Upper lobe of right lung (tissue), 1 donor: ENCODE measurements at places on chromosomes 13 and 19. TPM values are rescaled to one million over a fixed set of nuclear protein-coding genes. Genes with fewer than 3 reads are reported as not detected.

The ANKRD24 gene
- total RNA-seq = 2.3 TPM

The MAG gene
- total RNA-seq = not detected

The KLK11 gene
- 10.8 TPM for total RNA-seq

The SELENOV gene
- not detected for total RNA-seq

The IGFL1 gene
- total RNA-seq = not detected

The VSTM1 gene
- total RNA-seq = 1.1 TPM

The DIRAS1 gene
- 1.8 TPM for total RNA-seq

The KLK12 gene
- total RNA-seq = not detected

The TMEM59L gene
- 2.2 TPM for total RNA-seq

- no peak overlapping the region for H3K4me3 ChIP-seq
- H3K4me1 ChIP-seq = no peaks in the 10 kb centered on the region
- no peak overlapping the region for H3K27ac ChIP-seq
- DNase-seq = no peak
Measured at GRCh38 chr19:3958836-3959765, 11.8 kb downstream of the DAPK3 start.

- no peak overlapping the region for H3K4me3 ChIP-seq
- peaks cover 71% of the 10 kb centered on the region for H3K4me1 ChIP-seq
- DNase-seq = no peak
- peak overlapping the region; percentile 95 for H3K27ac ChIP-seq
- H3K36me3 ChIP-seq = peaks cover 2% of the 10 kb centered on the region
- H3K27me3 ChIP-seq = no peaks in the 10 kb centered on the region
Measured at GRCh38 chr19:1263188-1263587, 5.9 kb upstream of the CIRBP start.

DNA sequence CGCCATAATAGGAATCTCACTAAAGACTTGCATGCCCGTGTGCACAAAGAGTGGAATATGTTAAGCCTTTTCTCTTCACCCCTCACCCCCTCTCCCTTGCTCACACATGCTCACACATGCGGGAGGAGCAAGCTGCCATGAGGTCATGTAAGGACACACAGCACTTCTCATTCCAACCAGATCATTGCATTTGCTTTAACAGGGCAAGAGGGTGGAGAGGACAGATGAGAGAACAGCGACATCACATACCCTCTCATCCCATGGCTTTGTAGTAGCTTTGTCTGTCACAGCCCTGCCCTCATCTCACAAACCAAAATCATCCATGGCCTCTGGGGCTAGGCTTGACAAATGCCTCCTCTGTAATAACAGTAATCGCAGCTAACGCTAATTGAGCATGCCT is 145.6 kb upstream of the FRY start:
- peaks cover 15% of the 10 kb centered on the region for H3K4me1 ChIP-seq
- no peak overlapping the region for H3K4me3 ChIP-seq
- H3K27ac ChIP-seq = no peak overlapping the region
- H3K36me3 ChIP-seq = no peaks in the 10 kb centered on the region
- no peak for DNase-seq

GRCh38 chr19:44570984-44571684 is 41.7 kb upstream of the CEACAM20 start:
- no peaks in the 10 kb centered on the region for H3K4me1 ChIP-seq
- no peak overlapping the region for H3K4me3 ChIP-seq
- peaks cover 8% of the 10 kb centered on the region for H3K27me3 ChIP-seq
- H3K36me3 ChIP-seq = no peaks in the 10 kb centered on the region
- H3K27ac ChIP-seq = no peak overlapping the region
- no peak for DNase-seq

GRCh38 chr19:29247471-29247870 is 34.5 kb upstream of the UQCRFS1 start:
- DNase-seq = no peak
- no peaks in the 10 kb centered on the region for H3K4me1 ChIP-seq
- no peak overlapping the region for H3K27ac ChIP-seq
- H3K4me3 ChIP-seq = no peak overlapping the region

DNA sequence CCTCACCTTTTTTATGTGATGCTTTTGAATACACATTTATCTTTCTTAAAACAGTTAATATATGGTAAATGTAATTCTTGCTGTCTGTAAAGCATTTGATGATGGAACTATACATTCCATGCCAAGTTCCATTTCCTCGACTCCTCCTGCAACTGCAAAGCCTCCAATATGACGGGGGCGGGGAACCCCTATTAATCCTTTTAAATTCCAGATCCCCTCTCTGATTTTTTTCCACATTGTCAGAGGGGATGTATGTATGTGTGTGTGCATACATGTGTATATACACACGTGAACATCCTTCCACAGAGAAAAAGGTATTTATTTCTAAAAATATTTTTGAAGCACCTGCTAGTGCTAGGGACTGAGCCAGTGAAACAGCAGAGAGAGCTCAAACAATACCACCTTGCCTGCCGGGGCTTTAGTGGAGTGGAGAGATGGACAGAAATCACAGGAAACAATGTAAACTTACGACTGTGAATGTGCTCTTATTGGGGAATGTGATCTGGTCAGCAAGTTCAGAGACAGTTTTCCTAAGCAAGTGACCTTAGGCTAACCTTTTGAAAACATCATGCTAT is 25.3 kb upstream of the MAB21L1 start:
- H3K4me1 ChIP-seq = no peaks in the 10 kb centered on the region
- no peak overlapping the region for H3K4me3 ChIP-seq
- H3K27ac ChIP-seq = no peak overlapping the region
- no peaks in the 10 kb centered on the region for H3K36me3 ChIP-seq
- no peaks in the 10 kb centered on the region for H3K27me3 ChIP-seq

DNA sequence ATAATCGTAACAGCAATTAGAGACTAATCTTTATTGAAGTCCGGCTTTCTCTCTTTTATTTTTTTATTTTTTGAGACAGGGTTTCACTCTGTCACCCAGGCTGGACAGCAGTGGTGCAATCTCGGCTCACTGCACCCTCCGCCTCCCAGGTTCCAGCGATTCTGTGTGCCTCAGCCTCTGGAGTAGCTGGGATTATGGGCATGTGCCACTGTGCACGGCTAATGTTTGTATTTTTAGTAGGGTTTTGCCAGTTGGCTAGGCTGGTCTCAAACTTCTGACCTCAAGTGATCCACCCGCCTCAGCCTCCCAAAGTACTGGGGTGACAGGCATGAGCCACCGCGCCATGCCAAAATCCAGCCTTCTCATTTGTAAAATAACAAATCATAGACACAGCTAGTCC is 3.7 kb downstream of the APOC2 start:
- no peak for DNase-seq
- peaks cover 12% of the 10 kb centered on the region for H3K36me3 ChIP-seq
- H3K4me1 ChIP-seq = peaks cover 7% of the 10 kb centered on the region
- H3K4me3 ChIP-seq = no peak overlapping the region
- H3K27me3 ChIP-seq = no peaks in the 10 kb centered on the region
- no peak overlapping the region for H3K27ac ChIP-seq

DNA sequence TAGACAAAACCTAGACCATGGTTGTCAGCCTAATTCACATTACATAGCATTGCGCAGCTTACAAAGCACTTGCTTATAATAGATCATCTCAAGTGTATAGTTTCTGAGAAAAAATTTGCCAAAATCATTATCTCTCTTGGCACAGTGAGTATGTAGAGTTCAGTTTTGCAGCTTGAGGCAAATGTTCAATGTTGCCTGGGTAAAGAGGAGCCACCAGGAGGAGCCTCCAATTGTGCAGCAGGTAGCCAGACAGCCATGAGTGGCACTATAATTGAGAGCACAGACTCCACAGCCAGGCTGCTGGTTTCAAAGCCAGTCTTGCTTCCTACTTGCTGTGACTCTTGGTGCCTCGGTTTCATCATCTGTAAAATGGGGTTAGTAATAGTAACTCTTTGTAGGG is 24.0 kb upstream of the OLFM4 start:
- H3K36me3 ChIP-seq = no peaks in the 10 kb centered on the region
- H3K4me1 ChIP-seq = no peaks in the 10 kb centered on the region
- H3K4me3 ChIP-seq = no peak overlapping the region
- peaks cover 5% of the 10 kb centered on the region for H3K27me3 ChIP-seq
- H3K27ac ChIP-seq = no peak overlapping the region

DNA sequence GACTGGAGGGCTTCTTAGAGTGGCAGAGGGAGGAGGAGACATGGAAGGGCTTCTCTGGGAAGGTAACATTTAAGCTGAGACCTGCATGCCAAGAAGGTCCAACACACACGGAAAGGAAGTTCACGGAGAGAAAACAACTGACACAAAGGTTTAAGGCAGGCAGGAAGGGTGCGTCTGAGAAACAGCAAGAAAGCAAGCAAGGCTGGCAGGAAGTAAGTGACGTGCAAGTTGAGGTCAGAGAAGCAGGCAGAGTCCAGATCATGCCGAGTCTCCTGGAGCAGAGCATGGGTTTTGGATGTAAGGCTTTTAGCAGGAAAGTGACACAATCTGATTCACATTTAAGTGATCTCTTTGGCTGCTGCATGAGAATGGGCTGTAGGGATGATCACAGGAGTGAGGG is 60.5 kb downstream of the ATP7B start:
- no peaks in the 10 kb centered on the region for H3K4me1 ChIP-seq
- H3K27me3 ChIP-seq = no peaks in the 10 kb centered on the region
- DNase-seq = no peak
- H3K36me3 ChIP-seq = no peaks in the 10 kb centered on the region
- H3K27ac ChIP-seq = no peak overlapping the region

DNA sequence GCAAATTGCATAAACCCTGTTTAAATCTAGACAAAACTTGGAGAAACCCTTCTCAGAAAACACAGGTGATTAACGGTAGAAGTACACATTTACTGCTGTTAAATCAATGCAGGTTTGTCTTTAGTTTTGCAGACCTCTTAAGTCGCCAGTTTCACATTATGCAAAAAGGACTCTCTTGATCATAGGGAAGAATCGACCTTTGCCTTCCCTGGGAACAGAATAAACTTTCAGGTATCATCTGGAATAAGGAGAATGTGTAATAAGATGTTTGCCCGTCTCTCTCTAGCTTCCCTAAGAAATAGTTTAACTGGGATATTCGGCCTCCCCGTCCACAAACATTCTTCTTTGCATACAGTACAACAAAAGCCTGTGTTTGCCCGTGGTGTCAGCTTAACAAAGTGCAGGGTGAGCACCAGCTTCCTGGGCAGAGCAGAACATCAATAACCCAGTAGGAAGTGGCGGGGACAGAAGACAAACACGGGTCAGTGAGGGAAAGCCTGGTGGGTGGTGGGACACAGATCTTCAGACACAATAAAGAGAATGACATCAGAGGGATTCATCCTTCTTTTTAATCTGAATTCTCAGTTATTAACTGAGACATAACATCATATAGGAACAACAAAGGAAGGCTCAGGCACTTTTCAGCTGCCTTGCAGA is 1077.7 kb upstream of the SLC10A2 start:
- H3K4me1 ChIP-seq = no peaks in the 10 kb centered on the region
- H3K27me3 ChIP-seq = no peaks in the 10 kb centered on the region
- no peak overlapping the region for H3K4me3 ChIP-seq
- no peaks in the 10 kb centered on the region for H3K36me3 ChIP-seq
- no peak for DNase-seq
- no peak overlapping the region for H3K27ac ChIP-seq

- DNase-seq = no peak
- no peaks in the 10 kb centered on the region for H3K4me1 ChIP-seq
- H3K4me3 ChIP-seq = no peak overlapping the region
- no peaks in the 10 kb centered on the region for H3K27me3 ChIP-seq
- no peaks in the 10 kb centered on the region for H3K36me3 ChIP-seq
- no peak overlapping the region for H3K27ac ChIP-seq
Measured at GRCh38 chr19:56333506-56333905, 18.9 kb upstream of the ZSCAN5A start.

DNA sequence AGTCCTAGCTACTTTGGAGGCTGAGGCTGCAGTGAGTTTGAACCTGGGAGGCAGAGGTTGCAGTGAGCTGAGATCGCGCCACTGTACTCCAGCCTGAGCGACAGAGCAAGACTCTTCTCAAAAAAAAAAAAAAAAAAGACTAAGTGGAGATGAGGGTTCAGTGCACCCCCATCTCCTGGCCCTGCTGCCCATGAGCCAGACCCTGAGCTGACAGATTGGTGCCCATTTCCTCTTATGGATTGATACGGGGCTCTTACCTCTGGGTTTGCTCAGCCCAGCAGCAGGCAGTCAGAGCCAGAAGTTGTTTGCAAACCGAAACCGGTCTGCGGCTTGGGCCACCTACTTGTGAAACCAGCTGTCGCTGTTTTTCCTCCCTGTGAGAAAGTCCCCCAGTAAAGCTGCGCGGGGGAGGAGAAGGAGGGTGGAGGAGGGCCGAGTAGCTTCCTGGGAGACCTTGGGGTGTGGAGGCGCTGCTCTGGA is 36.9 kb downstream of the ARRDC2 start:
- no peaks in the 10 kb centered on the region for H3K27me3 ChIP-seq
- H3K36me3 ChIP-seq = no peaks in the 10 kb centered on the region
- peaks cover 21% of the 10 kb centered on the region for H3K4me1 ChIP-seq
- peak overlapping the region; percentile 78 for H3K27ac ChIP-seq

DNA sequence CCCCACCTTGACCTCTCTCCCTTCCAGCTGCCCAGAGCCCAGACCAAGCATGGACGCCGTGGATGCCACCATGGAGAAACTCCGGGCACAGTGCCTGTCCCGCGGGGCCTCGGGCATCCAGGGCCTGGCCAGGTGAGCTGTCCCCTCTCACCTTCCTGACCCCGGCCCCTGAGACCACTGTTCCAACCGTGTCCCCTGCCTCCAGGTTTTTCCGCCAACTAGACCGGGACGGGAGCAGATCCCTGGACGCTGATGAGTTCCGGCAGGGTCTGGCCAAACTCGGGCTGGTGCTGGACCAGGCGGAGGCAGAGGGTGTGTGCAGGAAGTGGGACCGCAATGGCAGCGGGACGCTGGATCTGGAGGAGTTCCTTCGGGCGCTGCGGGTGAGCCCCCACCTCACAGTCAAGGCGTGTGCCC is 312 bp downstream of the CAPS start:
- no peak overlapping the region for H3K4me3 ChIP-seq
- no peaks in the 10 kb centered on the region for H3K27me3 ChIP-seq
- peak overlapping the region; percentile 58 for H3K27ac ChIP-seq

DNA sequence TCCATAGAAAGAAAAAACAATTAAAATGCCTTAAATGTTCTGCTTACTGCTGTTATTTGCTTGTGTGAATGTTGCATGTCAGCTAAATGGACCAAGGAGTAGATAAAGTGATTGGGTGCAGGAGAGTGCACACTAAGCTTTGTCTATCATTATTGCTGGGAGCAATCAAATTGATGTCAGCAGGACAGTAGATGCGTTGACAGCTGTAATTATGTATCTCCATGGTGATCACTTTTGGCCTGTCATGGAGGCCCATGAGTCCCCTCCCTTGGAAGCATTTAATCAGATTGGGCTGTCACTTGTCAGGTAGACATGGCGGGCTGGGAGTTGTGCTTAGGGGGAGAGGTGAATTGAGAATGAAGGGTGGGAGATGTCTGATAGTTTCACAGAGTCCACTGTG is 215.3 kb downstream of the PCCA start:
- H3K27me3 ChIP-seq = no peaks in the 10 kb centered on the region
- no peak overlapping the region for H3K27ac ChIP-seq
- no peaks in the 10 kb centered on the region for H3K4me1 ChIP-seq
- H3K4me3 ChIP-seq = no peak overlapping the region
- H3K36me3 ChIP-seq = peaks cover 16% of the 10 kb centered on the region
